Tibial nerve (tissue), 4 donors: ENCODE measurements at places on chromosomes 7 and 10.

DNA sequence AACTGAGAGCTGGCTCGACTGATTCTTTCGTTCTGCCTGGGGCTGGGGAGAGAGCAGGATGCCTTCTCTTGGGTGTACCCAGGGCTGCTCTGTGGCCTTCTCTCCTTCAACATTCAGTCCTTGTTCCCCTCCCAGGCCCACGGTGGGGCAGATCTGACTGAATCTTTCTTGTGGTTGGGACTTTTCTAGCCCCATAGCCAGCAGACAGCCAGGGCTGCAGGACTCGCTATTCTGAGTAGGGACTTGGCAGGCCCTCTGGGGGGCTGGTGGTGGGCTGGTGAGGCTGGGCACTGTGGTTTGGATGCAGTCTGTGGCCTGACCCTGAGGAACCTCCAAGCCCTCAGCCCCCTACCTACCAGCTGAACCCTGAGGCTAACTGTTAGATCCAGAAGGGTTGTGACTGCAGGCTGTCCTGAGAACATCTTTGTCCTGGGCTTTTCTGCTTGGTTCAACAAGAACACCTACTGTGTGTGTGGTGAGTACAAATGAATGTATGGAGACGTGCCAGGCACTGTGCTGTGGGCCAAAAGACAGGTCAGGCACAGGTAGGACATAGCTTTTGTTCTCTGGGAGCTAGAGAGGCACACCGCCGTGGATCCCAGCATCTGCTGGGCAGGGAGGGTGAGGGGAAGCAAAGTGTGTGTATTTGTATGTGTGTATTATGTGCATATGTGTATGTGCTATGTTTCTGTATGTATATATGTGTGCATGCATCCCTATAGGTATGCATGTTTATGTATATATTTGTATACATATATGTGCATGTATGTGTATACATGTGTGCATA lies 2.1 kb upstream of the PALD1 start:
- DNase-seq: no peak

DNA sequence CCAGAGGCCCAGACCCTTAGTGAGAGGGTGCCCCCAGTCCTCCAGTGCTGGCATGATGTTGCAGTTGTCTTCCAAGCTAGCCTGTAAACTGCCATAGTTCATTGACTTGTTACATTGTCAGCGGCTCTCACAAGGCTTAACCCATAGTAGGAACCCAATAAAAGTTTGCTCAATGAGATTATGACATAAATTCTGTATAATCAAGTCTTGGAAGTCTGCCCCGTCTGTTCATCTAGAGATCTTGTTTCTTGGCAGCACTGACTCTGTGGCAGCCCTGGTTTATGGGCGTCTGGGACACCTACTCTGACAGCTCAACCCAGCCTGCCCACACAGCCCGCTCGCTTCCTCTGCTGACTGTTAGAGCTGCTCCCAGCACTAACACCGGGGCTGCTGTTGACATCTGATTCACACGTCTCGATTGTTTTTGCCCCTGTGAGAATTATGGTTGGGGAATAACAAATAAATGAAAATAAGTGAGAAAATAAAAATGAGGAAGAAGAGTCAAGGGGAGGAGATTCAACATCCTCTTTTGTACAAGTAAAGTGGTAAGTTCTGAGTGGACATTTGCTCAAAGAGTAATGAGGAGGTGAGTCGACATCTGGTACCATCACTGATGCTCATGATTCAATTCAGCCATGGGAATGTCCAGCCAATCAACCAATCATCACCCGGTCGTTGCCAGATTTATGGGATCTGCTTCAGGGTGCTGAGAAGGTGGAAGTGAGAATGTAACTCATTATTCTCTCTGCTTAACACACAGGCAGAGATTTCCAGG lies 160.8 kb downstream of the SPAG6 start:
- DNase-seq: no peak

DNA sequence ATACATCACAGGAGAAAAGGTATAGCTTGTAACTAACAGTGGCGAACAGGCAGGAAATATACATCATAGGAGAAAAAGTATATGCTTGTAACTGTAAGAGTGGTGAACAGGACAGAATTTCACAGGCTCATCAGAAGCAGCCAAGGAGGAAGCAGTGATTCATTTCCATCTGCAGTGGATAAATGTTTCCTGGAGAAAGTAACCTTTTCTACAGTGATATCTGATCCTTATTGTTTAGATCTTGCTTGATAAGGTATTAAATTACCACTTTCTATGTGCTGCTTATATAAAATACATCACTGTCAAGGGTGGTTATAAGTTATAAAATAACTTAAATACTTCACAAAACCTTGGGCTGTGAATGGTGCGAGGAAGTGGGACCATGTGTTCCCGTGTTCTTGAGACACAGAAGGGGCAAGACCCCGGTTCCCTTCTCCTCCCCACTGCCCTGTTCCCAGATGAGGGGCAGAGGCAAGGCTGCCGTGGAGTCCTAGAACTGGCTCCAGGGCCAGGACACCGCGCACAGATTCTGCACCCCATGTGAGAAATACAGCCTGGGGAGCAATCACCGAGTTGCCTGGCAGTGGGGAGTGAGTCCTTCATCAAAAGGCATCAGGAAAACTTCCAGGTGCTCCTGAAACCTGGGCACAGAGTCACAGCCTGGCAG lies 135.2 kb downstream of the DIP2C start:
- DNase-seq: no peak

- DNase-seq: no peak
Measured at GRCh38 chr7:17910377-17910776, 29.9 kb downstream of the SNX13 start.

DNA sequence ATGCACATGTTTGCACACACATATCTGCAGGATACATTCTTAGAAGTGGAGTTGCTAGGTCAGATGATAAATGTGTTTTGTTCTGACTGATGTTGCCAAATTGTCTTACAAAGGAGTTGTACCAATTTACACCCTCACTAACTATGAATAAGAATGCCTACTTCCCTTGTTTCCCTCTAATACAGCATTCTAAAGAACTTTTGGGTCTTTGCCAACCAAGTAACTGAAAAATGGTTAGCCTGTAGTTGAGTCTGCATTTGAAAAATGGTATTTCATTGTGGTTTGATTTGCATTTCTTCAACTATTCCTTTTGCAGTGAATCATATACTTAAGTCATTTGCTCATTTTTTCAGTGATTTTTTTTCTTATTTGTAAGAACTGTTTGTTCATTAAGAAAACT lies 48.4 kb downstream of the TMEM26 start:
- no peak for DNase-seq

DNA sequence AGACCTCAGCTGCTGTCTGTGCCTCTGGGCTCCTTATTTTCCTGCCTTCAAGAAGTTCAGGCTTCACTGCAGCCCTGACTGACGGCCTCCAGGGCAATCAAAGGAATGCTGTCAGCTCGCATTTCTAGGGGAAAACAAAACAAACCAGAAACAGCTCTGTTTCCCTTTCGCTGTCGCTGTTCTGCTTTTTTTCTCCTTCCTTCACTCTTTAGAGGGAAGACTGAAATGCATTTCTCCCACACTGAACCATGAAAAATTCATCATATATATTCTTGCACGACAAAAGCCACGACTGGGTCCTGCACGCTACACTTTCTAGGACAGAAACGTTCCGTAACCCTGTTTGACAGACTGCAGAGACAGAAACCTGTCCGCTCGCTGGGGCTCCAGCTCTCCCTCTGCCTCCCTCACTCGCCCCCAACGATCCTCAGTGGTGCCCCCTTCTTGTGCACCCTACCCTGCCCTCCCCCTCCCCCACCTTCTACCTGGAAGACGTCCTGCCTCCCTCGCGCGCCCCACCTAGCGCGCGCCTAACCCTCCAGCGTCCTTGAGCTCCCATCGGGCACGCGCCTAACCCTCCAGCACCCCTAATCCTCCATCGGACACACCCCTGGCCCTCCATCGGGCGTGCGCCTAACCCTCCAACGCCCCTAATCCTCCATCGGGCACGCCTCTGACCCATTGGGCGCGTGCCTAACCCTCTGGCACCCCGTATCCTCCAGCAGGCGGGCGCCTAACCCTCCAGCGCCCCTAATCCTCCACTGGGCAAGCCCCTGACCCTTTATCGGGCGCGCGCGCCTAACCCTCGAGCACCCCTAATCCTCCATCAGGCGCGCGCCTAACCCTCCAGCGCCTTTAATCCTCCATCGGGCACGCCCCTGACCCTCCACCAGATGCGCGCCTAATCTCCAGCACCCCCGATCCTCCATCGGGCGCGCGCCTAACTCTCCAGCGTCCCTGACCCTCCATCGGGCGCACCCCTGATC lies 37.1 kb downstream of the SVOPL start:
- DNase-seq: no peak

DNA sequence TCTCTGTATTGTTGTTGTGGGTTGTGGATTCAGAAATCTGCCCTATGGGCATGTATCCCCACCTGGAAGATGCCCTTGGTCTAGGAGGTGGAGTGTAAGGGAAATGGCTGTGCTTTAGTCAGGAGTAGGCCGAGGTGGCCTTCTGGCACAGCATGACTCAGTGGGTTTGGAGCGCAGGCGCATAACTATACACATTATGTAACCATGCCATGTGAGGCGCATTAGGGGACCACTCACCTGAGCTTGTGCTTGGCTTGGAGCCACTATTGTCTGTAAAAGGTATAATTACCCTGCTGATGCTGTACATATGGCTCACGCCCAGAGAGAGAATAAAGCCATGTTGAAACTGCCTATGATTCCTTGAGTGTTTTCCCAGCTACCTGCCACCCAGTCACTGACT lies 20.6 kb upstream of the ADAMTS14 start:
- no peak for DNase-seq

DNA sequence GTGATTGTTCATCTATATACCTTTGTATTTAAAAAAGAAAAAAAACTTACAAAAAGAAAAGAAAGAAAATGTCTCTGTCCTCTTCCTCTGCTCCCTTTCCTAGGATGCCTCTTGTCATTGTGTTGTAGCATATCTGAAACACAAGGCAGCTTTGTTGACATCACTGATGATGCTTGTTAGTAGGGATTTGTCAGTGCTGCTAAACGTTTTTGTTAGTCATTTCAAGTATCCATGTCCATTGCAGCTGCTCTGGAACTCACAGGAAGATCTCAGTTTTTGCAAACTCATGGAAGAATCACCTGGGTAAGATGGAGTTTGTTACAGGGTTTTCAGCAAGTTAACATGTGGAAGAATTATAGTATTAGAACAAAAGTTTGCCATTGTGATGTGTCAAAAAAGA lies 123.6 kb downstream of the CCSER2 start:
- no peak for DNase-seq

DNA sequence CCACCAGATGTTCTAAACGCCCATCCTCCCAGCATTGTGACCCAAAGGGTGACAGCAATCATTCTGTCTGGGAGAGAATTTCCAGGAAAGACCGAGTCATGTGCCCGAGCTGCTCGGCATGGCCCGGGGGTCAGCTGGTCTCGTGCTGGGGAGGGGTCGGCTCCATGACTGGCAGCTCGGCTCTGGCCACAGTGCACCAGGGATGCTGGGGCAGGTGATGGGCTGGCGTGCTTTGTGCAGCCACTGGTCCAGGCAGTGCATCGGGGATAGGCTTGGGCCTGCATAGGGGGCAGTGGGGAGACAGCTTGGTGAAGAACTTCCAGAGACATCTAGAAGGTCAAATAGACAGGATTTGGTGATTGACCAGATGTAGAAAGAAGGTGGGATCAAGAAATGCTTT lies 39.2 kb upstream of the PSMG3 start:
- DNase-seq: no peak

DNA sequence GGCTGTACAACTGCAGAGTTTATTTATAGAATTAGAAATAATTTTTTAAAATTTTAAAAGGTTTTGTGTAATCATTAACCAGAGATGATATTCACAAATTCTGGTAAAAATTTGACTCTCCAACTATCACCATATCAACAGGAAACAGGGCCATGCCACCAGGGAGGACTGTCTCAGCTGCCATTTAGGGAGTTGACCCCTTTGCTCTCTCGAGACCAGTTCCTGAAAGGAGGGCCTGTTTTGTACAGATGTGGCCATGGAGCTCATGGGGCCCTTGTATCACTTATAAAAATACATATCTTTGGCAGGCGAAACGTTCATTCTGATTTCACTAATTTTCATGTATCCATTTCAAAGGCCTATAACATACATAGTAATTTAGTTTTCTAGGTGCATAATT lies 20.3 kb downstream of the H2AZ2 start:
- DNase-seq: no peak

- no peak for DNase-seq
Measured at GRCh38 chr10:10958041-10958440, 59.6 kb upstream of the CELF2 start.

- DNase-seq: no peak
Measured at GRCh38 chr10:96683710-96684109, 36.6 kb downstream of the PIK3AP1 start.

GRCh38 chr7:117704063-117704462 lies 169.2 kb downstream of the CTTNBP2 start:
- no peak for DNase-seq

DNA sequence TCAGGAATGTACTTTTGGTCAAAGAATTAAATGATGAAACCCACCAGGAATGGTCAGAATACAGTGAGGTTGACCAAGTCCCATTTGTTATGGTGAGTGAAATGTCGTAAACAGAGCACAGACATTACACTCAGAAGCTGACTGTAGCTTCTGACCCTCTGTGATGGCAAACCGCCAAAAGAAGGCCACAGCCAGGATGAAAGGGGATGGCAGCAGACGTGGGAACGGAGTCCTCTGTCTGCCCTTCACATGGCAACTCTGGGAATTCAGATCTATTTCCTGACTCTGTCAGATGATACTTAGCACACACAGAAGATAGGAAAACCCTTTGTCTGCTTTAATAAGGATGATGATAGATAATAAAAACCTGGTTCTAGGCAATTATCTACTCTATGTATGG lies 757.1 kb downstream of the SORCS3 start:
- no peak for DNase-seq

DNA sequence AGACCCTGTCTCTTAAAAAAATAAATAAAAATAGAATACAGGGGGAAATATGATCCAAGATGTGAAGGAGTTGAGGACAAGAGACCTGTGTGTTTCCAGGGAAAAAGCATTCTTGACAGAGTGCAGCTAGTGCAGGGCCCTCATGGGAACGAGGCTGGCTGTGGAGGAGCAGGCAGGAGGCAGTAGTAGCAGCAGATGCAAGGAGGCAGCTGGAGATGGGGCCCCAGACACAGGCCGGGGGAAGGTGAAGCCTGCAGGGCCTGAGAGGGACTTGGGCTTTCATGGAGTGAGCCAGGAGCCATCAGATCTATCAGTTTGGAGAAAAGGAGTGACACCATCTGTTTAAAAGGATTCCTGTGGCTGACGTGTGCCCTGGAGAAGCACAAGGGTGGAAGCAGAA lies 71.4 kb upstream of the ZNF438 start:
- no peak for DNase-seq

DNA sequence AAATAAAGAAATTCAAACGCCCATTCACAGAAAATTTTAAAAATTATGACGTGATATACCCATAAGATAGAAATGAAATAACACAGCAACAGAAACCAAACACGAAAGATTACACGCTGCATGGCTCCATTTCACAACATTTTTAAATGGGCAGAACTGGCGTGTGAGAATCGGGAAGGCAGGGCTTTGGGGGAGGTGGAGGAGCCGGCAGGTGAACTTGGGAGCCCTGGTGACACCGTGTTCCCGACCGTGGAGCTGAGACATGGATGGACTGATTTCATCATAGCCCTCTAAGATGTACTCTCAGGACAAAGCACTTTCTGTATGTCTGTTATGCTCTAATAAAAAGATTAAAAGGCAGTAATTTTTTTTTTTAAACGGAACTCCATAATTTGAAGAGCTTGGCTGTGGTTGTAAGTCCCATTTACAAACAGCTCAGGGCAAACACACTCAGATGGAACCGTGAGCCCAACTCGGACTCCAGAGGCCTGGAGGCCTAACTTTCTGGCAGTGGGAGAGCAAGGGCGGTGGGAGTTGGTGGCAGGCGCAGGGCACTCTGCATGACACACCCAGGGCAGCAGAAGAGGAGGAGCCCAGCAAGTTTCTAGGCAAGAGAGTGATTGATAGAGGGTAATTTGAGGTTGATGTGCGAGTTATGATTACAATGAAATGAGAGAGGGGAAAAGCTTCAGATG lies 203.4 kb downstream of the MAD1L1 start:
- DNase-seq: no peak
